ENCODE measurements at places on chromosomes 12 and 14. TPM values are rescaled to one million over a fixed set of nuclear protein-coding genes. Genes with fewer than 3 reads are reported as not detected.

DNA sequence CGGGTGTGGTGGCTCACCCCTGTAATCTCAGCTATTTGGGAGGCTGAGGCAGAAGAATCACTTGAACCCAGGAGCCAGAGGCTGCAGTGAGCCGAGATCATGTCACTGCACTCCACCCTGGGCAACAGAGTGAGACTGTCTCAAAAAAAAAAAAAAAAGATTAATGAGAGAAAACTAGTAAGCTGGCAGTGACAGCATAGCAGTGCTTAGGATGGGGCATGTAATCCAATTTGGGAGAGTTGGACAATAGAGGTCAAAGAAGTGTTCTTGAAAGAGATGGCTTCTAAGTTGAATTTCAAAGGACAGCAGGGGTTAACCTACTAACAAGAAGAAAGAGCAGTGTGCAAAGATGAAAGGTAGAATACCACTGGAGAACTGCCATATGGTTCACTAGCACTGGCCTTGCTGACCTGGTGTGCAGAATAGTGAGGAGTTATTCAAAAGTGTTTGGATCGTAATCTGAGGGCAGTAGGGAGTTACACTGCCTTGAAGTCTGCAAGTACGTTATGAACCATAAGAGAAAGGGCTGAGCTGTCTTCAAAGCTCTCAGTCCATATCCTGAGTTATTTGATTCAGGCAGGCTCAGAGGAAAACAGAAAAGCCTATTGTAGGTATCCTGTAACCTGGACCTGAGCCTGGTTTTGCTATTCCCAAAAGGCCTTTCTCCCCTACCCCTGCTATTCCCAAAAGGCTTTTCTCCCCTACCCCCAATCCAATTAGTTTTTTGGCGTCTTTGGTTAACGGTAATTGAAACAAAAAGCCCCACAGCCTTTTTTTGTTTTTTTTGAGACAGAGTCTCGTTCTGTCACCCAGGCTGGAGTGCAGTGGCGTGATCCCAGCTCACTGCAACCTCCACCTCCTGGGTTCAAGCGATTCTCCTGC lies 3.4 kb downstream of the XPOT start:
- ATAC-seq, result no peak

- ATAC-seq, result no peak
Measured at GRCh38 chr12:108700833-108701541, 30.3 kb downstream of the CORO1C start.

GRCh38 chr14:66017927-66018326 lies 468.2 kb upstream of the CCDC196 start:
- ATAC-seq, result no peak

- no peak for ATAC-seq
Measured at GRCh38 chr12:54987611-54988231, 3.2 kb upstream of the TESPA1 start.

KLHL33 gene
- total RNA-seq, result 0.54 TPM

- no peak for ATAC-seq
Measured at GRCh38 chr12:120851444-120851843, 52.7 kb downstream of the SPPL3 start.

- ATAC-seq, result no peak
Measured at GRCh38 chr14:101426466-101426865, 134.8 kb upstream of the DIO3 start.

DNA sequence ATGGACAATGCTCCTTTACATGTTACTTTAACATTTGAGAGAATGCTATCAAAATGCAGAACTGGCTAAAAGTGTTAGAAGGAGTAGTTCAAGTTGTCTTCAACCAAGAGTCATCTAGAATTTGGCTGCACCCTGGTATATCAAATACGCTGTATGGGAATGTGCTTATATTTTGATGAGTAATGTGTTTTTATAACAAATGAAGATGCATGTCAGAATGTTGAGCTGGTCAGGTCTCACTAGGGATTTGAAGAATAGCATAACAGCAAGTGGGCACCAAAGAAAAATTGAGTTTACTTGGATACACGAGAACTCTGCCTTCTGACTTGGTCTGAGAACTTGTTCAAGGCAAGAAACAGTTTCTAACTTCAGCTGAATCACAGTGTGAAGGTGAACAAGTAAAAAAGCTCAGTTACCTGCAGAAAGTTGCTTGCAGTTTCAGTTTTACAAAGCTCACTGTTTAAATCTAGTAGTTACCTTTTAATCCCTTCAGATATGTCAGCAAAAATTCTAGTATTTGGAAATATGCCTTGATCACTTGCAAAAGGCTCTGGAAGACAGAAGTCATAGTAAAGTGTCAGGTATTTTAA lies 82.3 kb downstream of the PDE3A start:
- no peak for ATAC-seq

SMCO3 gene
- total RNA-seq, result 0.57 TPM

DNA sequence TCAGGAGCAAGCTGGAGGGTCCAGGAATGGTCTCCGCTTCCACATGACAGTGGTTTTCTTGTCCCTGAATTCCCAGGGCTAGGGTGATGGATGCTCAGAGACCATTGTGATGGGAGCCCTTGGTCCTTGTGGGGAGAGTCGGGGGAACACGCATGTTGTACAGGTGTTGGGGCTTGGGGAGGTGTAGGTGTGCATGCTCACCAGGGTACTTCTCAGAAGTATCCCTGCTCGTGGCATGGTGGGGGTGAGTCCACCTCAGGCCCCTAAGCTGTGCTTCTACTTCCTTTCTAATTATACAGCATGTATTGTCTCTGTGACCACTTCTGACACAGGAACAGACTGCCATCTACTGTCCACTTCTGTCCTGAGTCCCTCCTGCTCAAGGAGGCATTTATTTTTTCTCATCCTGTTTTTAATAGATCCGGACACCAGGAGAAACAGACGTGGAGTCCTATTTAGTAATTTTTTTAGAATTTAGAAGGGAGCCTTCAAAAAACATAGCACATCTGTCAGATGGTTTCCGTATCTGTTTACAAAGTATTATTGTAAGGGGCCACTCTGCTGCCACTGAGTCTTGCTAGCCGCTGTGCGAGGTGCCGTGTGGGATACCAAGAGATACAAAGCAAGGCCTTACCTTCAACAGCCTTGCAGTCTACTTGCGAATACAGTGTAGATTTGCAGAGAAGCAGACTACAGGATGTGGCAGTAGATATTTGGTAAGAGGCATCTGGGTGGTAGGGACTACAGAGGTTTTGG lies 10.5 kb downstream of the NTF3 start:
- ATAC-seq, result no peak
